ENCODE measurements at places on chromosomes 13 and 19.

DNA sequence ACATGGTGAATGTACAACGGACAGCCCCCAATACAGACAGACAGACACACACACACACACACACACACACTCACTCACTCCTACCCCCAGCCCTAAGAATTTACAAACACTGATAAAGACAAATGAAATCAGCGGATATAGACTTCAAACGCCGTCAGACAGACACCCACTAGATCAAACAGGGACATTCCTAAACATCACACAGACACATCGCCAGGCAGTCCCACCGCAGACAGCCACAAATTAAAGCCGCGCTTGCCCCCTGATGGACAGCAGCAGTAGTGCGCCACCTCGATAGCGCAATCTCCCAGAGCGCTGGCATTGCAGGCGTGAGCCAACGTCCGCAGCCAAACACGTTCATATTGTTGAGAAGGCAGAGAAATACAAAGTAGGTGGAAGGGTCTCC is 24.7 kb upstream of the ADGRE1 start:
- peak; percentile 77 for DNase-seq

- DNase-seq: no peak
Observed at GRCh38 chr19:38675611-38676010, 28.2 kb downstream of the ACTN4 start.

- no peak for DNase-seq
Observed at GRCh38 chr13:52187029-52187423, 27.6 kb upstream of the NEK3 start.

GRCh38 chr13:98389319-98389718 is 187.6 kb downstream of the STK24 start:
- DNase-seq: no peak

- DNase-seq: no peak
Observed at GRCh38 chr19:11123114-11123513, 32.5 kb downstream of the SPC24 start.
